MCF 10A (cell line): ENCODE measurements at places on chromosomes 7 and 10. TPM values are rescaled to one million over a fixed set of nuclear protein-coding genes. Genes with fewer than 3 reads are reported as not detected.

DNA sequence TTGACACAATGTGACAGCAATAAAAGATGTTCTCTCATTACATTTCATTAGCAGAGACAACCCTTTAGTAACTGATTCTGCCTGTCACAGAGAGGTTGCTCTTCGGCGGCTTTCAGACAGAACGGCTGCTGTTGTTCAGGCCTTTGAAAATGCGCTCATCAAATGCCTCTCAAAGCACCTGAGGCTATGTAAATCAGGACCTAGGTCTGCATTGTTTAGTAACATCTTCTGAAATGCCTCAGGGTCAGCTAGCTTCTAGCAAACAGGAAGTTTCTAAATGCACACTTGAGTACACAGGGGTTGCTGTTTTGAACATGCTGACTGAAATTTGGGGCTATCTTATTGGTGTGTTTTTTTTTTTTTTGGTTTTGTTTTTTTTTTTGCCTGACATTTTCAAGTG, 143.3 kb upstream of the DKK1 start:
- DNase-seq = no peak

DNA sequence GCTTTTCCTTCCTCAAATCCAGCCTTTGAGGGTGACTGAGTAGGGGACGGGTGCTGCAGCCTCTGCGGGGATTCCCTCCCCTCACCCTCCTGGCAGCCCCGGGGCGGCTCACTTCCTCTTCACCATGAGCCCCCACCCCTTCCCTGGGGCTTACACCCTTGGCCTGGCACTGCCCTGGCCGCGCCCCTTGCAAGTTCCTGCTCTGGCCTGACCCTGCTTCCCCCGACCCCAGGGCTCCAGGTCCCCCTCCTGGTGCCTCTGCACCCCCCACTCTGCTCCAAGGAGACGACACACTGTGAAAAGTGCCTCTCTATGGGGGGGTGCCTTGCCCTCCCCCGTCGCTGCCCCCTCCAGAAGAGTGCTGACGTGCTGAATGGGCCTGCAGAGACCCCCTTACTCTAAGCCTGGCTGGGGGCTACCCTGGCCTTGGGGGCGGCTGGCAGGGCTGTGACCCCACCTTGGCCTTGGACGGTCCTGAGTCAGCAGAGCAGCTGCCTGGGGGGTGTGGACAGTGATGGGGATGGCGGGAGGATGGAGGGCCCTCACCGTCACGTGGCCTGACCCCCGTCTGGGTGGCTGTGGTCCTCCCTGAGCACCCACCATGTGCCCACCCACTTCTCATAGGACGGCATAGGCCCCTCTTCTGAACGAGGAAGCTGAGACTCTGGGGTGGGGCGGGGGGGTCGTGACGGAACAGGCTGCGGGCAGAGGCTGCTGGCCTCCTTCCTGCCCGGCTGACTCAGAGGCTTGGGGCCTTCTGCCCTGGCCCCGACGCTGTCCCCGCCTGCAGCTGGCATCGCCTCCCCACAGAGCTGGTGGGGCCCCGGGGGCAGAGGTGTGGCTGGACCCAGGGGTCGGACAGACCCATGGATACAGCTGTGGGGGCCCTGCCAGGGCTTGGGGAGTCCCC, 9.8 kb downstream of the LFNG start:
- peak; percentile 51 for DNase-seq

- peak; percentile 81 for DNase-seq
Observed at GRCh38 chr7:46754140-46754720, 827.7 kb downstream of the TNS3 start.

DNA sequence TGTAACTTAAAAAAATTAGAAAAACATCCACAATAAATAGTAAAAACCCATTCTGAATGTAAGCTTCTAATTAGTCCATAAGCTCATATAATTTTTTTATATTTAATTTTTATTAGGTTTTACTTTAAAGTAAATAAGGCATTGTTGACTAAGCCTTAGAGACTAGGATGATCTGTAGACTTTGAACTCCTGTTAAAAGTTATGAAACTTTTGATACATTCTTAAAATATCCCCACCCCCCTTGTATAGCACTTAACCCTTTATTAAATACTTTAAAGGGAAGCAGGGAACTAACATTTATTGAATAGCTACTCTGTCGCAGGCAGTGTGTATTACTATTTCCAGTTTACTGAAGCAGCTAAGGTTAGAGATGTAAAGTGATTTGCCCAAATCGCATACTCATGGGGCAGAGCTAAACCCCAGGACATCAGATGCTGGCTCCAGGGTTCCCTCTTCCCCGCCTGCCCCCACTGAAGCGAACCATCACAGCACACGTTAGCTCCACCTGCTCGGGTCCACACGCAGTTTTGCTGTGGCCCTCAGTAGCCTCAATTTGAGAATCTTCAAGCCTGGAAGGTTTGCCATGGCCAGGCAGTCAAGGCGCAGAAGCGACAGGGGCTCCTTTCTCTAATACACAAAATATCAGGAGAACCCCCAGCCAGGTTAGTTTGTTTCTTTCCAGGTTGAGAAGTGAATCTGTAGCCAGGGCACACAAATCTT, 762 bp downstream of the PON1 start:
- no peak for DNase-seq

GRCh38 chr10:34291466-34292193, 523.5 kb downstream of the PARD3 start:
- DNase-seq = no peak

- DNase-seq = no peak
Observed at GRCh38 chr10:29372920-29373319, 84.0 kb downstream of the LYZL1 start.

GRCh38 chr7:28179120-28180030, 1.2 kb downstream of the JAZF1 start:
- DNase-seq = peak; percentile 63

GRCh38 chr10:59517341-59517899, 155.1 kb upstream of the FAM13C start:
- DNase-seq = no peak

DNA sequence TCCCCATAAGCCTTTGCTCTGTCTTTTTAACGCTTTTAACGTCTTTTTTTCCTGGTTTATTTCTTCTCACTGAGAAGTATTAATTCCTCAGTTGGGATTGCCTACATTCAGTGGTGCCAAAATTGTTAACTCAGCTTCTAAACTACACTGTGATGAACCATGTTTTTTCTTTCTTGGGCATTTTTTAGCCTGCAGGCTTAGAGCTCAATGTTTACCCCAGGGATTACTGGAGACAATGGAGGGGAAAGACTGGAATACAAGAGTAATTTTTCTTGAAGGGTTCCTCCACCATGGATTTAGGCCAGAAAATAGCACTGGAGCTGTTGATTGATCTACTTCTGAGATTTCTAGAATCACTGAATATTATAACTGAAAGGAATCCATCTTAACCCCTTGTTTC, 19.8 kb downstream of the STAMBPL1 start:
- no peak for DNase-seq

GRCh38 chr7:49112647-49113046, 188.3 kb downstream of the CDC14C start:
- no peak for DNase-seq

DNA sequence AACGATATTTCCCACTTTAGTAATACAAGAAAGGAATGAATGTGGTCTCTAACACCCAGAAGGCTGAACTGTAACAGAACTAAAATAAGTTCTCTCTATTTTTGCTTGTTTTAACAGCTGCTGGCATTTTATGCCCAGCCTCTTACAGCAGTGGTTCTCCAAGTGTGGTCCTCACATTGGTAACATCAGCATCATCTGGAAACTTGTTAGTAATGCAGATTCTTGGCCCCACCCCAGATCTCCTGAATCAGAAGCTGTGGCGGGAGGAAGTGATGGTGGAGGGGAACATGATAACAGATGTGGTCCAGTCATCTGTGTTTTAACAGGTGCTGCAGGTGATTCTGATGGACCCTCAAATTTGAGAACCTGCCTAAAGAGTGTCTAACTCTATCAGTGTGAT, 170.1 kb downstream of the TMEM26 start:
- no peak for DNase-seq

DNA sequence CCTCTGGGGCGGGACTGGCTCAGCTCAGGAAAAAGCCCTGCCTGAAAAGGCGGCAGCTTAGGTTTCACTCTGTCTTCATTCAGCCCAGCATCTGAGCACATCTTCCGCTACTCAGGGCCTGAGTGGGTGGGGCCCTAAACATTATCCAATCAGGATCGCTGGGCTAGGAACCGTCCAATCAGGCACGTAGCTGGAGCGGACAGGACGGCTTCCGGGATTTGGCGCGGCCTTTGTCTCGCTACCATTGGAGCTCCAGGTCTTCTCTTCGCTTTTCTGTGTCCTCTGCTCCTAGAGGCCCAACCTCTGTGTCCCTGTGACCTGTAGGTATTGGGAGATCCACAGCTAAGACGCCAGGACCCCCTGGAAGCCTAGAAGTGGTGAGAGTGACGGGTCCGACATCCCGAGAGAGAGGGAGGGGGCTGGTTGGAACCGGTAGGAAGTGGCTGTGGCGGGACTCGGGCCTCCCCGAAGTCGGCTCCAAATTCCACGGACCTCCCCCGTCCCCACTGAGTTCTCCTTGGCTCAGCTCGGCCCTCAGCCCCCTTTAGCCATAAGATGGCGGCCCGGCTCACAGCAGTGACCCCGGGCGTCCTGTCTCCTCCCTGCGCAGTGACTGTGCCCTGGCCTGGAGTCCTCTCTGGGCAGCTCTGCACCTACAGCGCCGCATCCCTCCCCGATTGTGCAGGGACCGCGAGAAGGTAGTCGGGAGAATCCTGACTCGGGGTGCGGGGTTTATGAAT, 99.1 kb downstream of the ZNF680 start:
- no peak for DNase-seq

GRCh38 chr10:20855398-20856038, 41.6 kb downstream of the NEBL start:
- DNase-seq = peak; percentile 54

DNA sequence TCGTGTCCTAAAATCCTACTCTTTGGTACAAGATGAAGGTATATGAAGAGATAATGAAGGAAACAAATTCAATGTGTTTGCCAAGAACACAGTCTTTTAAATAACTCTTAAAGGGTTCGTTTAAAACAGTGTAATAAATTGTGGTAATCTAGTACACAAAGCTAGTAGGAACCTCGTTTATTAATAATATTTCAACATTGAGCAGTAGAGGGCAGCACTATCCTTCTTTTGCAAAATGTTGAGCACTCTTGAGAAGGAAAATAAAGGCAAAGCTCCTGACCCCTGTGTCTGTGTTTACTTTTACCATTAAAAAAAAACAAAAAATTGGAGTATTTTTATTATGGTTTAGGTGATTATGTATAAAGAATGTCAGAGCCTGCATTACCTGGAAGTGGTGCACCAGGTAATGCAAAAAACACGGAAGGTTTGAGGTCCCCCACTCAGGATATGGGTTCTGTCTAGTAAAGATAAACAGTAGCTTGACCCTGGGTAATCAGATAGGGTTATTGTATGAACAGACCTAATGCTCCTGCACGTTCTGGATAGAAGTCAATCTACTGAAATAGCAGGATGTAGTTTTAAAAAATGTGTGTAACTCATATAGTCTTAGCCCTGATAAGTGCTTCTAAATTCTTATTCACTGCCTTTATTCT, 5.7 kb upstream of the GOT1 start:
- DNase-seq = peak; percentile 65

GRCh38 chr7:19000410-19000809, 117.0 kb downstream of the TWIST1 start:
- DNase-seq = no peak

DNA sequence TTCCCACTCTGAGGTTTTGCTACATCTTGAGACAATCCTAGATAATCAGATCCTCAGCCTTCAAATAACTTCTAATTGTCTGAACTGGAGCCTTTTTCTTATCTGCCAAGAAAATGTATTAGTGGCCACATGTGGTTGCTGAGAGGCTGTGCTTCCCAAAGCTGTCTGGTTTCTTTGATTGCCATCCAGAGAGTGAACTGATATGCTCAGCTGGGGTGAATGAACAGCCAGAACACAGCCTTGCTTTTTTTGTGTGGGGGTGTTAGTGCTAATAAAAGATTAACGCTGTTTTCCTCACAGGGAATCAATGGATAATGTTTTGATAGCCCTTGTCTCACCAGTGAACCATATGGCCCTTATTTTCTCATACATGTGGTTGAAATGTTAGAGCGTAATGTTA, 66.9 kb downstream of the BBS9 start:
- DNase-seq = no peak

- DNase-seq = peak; percentile 38
Observed at GRCh38 chr10:282294-283139, 147.3 kb downstream of the ZMYND11 start.

GRCh38 chr7:143002898-143003297, 24.0 kb downstream of the OR9A2 start:
- DNase-seq = no peak

- no peak for DNase-seq
Observed at GRCh38 chr10:99421233-99421739, 9.1 kb downstream of the GOT1 start.

GRCh38 chr7:120949998-120950538, 509 bp upstream of the ING3 start:
- no peak for DNase-seq

DNA sequence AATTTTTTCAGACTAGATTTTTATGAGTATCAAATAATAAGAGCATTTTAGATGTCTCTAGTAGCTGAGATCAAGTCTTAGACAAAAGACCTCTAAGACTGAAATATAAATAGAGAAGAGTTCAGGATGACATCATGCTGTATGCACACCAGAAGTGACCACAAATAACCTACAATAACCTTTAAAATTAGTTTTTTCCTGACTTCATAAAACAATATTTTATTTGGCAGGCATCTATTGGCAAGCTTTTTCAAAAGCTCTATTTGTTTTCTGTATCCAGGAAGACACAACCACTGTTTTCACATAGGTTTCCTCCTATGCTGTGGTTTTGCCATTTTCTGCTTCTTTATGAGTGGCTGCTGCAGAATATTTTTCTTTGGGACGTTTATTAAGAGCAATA, 359.1 kb downstream of the CRPPA start:
- DNase-seq = peak; percentile 12

GRCh38 chr10:133264461-133264860, 12.2 kb downstream of the ADAM8 start:
- DNase-seq = peak; percentile 18

- no peak for DNase-seq
Observed at GRCh38 chr10:9895453-9895852, 1122.2 kb upstream of the CELF2 start.

DNA sequence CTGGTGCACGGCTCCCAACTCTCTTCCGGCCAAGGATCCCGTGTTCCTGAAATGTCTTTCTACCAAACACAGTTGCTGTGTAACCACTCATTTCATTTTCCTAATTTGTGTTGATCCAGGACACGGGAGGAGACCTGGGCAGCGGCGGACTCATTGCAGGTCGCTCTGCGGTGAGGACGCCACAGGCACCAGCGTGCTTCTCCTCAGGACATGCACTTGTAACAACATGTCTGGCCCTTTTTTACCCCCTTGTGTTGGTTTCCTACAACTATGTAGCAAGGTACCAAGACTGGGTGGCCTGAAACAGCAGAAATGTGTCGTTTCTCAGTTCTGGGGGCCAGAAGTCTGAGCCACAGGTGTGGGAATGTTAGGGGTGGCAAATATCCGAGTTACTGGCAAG, 18.2 kb downstream of the CALML5 start:
- DNase-seq = no peak

Gene LEP
- total RNA-seq = not detected in 2 replicates

Gene BRAT1
- total RNA-seq = 15.4 and 18.0 TPM in 2 replicates

Gene HABP2
- total RNA-seq = not detected in 2 replicates

Gene FEZF1
- total RNA-seq = not detected in 2 replicates

Gene CDHR1
- not detected in 2 replicates for total RNA-seq

Gene TMEM209
- 38.3 and 45.3 TPM in 2 replicates for total RNA-seq

Gene ASZ1
- not detected in 2 replicates for total RNA-seq

Gene PLXDC2
- 10.6 and 23.3 TPM in 2 replicates for total RNA-seq

Gene UBN2
- 18.7 and 25.3 TPM in 2 replicates for total RNA-seq

Gene PLEKHS1
- not detected in 2 replicates for total RNA-seq

Gene CRPPA
- 0.81 and 1.1 TPM in 2 replicates for total RNA-seq
